ENCODE measurements at places on chromosomes 2 and 18.
A peak's percentile ranks its signal among the peaks of the same experiment; 100 is the strongest.

DNA sequence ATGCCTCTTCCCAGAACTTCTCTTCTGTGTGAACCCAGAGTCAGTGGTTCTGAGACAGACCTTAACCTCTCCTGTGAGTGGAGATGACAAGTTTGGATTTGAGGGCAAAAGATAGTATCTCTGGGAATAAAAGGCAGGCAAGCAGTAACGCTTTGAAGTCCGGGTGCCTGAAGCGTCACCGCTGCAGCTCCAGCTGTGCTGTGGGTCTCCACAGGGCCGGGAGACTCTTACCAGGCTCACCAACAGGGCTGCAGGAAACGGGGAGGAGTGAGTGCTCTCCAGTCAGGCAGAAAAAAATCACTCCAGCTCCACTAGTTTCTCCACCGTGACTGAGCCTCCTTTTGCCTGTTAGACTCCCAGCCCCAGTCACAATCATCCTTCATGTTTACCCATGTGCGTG, 79.7 kb upstream of the MAP4K4 start:
- peak; percentile 19 for DNase-seq

GRCh38 chr18:55585920-55586561, 2.0 kb downstream of the TCF4 start:
- no peak for DNase-seq

GRCh38 chr2:10173258-10174005, 50.9 kb downstream of the RRM2 start:
- DNase-seq: no peak

DNA sequence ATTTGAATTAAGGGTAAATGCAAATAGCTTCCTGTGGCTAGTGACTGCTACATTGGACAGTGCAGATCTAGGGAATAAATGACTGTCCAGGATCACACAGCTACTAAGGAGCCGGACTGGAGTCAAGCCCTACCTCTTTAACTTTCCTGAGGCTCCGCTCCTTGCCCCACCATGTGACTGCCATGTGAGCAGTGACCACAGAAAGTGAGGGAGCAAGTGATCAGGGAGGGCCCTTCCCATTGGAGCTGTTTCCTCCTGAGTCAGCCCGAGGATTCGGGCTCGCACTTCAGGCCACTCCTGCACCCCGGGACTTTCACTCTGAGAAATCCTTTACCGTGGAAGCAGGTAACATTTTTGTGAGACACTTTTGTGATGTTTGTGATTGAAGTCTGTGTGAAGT, 198.0 kb downstream of the ANKRD30B start:
- DNase-seq: no peak

- DNase-seq: no peak
Measured at GRCh38 chr2:156005531-156005930, 327.0 kb downstream of the NR4A2 start.

- no peak for DNase-seq
Measured at GRCh38 chr2:241912021-241912555, 42.6 kb downstream of the RTP5 start.

GRCh38 chr2:241193271-241193670, 4.8 kb downstream of the ANO7 start:
- DNase-seq: no peak

DNA sequence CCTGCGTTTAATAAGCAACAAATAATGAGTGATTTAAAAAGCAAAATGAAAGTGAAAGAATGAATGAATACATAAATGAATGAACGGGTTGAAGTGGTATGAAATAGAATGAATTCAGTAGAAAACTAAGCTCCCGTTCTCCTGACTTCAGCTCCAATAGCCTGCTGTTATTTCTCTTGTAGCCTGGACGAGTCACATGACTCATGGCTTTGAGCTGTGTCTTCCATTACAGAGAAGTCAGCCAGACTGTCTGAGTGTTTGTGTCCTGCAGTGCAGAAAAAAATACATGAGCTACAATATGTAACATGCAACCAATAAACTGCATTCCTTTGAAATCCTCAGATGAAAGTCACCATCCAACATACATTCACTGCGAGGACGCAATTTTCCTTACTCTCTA, 21.2 kb downstream of the SCG2 start:
- peak; percentile 72 for DNase-seq

DNA sequence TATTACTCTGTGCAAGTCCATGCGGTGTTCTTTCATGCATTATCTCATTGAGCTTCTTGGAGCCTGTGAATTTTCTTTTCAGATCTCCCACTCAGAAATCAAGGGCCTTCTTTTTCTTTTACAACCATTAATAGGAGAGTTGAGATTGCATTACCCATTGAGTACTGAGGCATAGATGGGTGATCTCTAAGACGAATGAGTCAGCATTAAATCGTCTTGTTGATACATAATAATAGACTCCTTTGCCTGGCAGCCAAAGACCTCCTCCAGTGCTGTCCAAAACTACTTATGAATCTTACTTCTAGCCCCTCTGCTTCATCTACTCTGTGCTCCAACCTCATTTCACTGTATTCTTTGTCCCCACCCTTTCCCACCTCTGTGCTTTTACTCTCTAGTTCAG, 180.5 kb downstream of the AGPS start:
- DNase-seq: no peak

DNA sequence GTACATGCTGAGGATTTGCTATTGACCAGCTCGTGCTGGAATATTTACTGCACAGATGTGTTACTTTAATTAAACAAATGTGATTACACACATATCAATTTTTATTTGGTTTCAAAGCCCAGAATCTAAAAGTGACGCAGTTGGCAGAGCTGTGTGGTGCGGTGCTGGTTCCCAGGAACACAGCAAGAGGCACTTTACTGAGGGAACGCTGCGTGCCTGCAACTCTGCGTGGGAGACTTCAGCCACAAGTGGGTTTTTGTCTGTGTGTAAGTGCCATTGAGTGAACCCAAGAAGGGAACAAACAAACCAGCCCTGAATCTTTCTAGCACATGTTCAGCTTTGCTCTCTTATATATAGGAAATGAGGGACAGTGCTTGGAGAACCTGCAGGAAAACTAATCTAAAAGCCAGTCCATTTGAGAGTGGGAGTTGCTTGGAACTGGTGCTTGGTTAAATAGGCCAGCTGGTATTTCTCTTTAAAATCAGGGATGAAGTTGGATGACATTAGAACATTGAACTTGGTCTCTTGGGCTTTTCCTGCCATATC, 196.6 kb upstream of the CELF4 start:
- DNase-seq: no peak

GRCh38 chr2:37564356-37564755, 107.1 kb downstream of the CDC42EP3 start:
- no peak for DNase-seq

GRCh38 chr2:49936965-49937364, 782.6 kb upstream of the FSHR start:
- DNase-seq: no peak

DNA sequence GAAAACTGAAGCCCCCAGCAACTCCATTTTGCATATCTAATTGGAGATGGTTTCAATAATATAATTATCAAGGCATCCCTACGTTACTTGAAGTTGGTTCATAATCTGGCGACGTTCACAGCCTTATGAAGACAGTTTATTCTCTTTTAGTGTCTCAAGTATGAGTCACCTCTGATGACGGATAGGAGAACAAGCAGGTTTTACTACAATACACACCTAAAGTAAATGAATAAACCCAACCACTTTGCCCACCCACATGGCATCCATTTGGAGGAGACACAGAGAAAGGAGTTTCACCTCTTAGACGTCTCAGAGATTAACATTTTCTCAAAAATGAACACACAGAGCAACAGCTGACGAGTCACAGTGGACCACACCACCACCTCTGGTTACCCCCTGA, 40.8 kb downstream of the BCL11A start:
- no peak for DNase-seq

GRCh38 chr2:238101891-238102841, 2.0 kb downstream of the ESPNL start:
- no peak for DNase-seq

DNA sequence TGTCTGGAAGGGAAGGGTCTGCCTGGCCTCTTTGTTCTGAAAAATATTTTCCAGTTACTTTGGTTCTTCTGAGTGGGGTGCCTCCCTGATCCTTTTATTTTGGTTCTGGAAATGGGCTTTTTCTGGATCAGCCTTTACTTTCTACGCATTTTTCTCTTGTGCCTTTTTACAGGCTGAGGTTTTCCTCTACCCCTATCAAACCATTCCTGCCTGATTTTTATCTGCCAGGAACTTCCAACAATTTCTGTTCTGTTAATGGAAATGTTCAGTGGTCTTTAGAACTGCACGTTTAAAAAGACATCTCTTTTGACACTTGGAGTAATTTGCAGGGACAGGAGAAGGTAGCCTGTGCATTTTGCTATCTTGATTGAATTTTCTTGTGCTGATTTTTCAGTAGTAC, 113.8 kb downstream of the ARHGAP28 start:
- DNase-seq: no peak

GRCh38 chr18:36329684-36330434, 32.3 kb downstream of the FHOD3 start:
- no peak for DNase-seq

DNA sequence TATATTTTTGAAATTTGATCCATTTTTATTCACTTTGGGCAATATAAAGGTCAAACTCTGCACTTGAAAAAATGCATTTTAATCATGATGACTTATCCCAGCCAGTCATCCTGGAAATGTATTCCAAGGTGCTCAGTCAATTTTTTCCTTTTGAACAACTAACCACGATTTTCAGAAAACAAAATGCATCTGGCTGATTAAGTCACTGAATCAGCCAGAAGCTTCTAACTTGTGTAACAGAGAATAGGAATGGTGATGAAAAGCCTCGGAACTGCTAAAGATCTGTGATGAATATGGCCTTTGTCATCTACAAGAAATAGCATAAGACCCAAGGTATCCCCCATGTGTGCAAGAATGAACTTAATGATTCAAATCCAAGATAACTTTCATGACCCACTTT, 572.7 kb downstream of the EPHA4 start:
- DNase-seq: no peak

DNA sequence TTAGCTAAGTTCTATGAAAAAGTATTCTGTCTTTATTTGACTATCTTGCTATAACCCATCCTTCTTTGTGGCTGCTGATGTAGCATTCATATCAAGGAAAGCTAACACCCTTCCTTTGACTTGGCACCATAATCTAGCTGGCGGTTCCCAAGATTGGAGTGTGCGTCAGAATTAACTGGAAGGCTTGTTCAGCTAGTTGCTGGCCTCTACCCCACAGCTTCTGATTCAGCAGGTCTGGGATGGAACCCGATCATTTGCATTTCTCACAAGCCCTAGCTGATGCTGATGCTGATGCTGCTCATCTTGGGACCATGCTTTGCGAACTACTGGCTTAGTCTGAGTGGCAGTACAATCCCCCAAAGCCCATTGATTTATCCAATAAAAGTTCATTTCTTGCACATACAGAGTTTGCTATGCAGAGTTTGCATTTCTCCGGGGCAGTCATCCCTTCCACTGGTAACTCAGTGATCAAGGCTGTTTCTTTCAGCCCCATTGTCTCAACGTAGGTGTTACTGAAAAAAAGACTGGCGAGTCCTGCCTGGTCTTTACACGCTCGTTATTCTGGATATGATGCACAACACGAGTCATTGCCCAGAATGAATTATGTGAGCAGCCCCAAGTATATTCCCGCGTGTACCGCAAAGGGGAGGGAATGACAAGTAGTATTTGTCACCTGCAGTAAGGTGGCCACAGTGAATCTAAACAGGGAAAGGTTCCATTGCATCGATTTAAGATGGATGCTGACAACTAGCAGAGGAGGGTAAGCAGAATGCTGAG, 96.5 kb downstream of the ZNF532 start:
- no peak for DNase-seq

DNA sequence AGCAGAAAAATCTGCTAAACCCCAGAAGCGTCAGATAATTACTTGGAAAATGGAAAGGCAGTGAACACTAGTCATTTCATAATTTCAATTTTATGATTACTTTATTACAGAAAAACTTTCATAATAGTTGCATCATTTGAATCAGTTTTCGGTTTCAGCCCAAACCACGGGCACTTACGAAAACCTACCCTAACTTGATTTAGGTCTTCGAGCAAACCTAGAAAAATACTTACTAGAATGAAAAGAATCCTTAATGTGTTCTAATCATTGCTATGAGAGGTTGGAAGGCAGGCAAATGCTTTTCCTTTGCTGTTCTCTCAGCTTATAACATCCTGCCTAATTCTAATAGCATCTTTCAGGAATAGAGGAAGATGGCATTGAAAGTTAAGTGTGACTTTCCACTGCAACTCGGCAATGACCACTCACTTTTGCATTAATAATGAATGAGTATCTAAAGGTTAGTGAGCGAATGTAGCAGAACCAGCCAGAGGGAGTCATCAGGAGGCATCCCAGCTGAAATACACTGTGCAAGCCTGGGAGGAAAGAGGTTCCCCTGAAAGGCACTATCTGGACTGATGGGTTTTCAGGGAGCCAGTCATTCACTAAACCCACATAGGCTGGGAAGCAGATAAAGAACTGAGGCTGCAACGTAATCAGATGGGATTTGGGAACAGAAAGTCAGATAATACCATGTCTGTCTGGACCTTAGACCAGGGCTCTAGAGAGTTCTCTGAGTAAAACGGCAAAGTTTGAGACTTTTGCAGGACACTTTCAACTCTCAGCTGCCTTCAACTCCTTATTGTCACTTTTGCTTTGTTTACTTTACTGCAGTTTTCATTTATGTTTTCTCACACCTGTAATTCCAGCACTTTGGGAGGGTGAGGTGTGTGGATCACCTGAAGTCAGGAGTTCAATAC, 520.8 kb downstream of the RNF144A start:
- DNase-seq: no peak

DNA sequence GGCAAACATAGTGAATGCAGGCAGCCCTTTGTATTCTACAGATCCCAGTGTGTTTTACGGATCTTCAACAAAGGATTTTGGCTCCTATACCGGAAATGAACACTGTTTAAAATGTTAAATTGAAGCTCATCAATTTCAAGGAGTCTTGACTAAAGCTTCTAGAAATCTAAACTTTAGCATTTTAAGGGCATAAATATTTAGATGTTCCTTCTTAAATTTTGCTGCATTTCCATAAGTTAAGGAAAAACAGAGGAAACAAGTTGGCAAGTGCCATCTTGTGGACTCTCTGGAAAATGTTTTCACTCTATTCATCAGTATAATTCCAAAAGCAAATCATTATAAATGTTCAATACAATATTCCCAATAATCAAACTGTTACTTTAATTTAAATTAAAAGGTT, 19.6 kb downstream of the CHN1 start:
- no peak for DNase-seq

- no peak for DNase-seq
Measured at GRCh38 chr18:68441241-68441640, 273.7 kb downstream of the TMX3 start.

DNA sequence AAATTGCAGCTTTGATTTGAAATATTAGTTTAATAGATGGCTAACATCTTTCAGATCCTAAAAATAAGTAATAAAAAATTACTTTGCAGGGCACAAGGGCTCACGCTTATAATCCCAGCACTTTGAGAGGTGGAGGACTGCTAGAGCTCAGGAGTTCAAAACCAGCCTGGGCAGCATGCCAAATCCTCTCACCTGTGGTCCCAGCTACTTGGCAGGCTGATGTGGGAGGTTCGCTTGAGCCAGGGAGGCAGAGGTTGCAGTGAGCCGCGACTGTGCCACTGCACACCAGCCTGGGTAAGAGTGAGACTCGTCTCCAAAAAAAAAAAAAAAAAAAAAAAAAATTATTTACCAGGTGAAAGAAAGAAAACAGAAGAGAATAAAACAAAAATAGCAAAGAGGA, 449.8 kb downstream of the NRXN1 start:
- no peak for DNase-seq
